ENCODE measurements at places on chromosomes 13 and 19.
A peak's percentile ranks its signal among the peaks of the same experiment; 100 is the strongest.

DNA sequence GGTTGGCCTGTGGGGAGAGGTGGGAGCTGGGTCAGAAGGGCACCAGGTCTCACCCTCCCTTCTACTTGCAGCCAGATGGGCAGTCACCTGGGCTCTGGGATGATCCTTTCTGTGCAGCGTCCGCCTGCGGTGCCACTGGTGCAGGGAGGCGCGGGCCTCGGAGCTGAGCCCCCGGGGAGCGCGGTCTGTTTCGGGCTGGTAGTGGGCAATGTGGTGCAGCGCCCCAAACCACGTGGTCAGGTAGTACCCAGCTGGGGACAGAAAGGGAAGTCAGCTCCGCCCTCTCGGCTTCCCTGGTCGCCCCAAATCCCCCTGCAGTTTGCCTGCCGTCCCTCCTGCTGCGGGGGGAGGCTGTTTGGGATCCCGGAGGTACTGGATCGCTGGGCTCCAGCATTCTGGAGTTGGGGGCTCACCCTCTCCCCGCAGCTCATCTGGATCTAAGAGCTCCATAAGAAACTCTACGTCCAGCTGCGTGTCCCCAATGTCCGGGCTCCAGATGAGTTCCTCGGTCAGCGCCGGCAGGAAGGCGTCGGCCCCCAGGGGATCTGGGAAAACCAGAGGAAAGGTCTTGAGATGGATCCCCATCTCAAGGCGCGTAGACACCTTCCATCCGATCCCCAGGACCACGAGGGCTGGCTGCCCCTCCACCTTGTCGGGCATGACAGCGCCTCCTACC lies 8.8 kb downstream of the RINL start:
- no peak for DNase-seq

DNA sequence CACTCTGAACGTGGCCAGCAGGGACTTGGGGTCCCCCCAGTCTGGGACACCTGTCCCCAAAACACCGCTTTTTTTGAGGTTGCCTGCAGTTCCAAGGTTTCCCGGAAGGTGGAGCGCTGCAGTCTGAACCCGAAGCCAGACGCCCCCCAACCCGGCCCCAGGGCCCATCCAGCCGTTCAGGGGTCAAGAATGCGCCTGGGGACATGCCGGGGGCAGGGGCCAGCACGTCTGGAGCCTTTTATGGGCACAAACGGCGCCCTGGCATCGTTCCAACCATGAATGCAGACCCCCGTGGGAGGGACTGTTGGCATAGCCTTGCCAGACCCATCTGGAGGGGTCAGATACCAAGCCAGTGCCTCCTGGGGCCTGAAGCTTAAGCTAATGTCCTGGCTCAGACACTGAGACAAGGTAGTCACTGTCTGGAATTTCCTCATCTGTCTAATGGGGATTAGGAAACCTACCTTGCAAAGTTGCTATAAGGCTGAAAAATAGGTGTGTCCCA lies 6.9 kb downstream of the S1PR5 start:
- DNase-seq, result peak; percentile 19

DNA sequence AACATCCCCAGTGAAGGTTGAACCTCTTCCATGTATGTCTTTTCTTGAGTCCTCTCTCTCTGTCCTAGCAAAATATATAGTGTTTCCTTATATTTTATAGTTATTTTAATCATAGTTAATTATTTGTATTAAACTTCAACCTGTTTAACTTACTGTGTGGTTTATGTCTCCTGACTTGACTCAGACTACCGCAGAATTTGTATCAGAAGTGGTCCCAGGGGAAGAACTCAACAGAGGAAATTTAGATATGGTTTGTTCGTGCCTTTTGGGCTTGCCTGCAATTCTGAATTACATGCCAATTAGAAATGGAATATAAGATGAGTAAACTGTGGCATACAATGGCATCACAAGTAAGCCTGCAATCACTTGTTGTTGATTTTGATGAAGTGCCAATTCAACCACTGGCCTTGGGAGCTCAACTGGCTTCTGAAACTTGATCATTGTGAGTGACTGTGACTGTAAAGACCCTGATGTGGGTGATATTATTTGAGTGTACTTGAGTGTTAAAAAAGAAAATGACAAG lies 1459.5 kb upstream of the PCDH20 start:
- no peak for DNase-seq

GRCh38 chr19:31332096-31332495 lies 17.1 kb downstream of the TSHZ3 start:
- peak; percentile 61 for DNase-seq

DNA sequence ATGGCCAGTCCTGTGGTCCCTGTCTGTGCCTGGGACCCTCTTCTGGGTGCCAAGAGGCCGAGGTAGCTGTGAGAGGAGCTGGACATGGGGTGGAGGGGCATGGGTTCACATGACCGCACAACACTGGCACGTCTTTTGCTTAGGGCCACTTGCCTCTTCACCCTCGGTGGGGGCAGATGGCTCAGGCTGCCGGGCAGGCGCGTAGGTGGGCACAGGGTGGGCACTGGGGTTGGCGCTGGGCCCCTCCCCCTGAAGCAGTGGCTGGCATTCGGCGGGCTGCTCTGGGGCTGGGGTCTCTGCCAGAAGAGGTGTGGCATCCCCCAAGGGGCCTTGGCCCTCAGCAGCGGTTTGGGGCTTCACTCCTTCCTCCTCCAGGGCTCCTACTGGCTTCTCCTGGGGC lies 8.4 kb downstream of the PALM3 start:
- no peak for DNase-seq

DNA sequence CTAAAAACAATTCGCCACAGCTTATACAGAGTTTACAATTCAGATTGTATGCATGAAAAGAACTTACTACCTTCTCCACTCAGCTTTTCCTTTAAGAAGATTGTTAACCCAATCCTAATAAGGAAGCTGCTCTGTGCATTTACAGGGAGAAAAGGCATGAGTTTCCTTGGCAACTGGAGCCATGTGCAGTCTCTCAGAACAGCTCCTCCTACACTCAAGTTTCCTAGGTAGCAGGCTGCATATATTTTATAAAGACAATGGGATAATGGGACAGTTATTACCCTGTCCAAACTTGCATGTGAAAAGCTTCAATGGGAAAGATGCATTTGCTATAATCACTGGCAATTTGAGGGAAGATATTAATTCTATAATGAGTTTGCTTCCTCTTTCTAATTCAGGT lies 125.5 kb upstream of the TRPC4 start:
- DNase-seq, result peak; percentile 60

GRCh38 chr13:28867564-28867963 lies 47.4 kb downstream of the MTUS2 start:
- DNase-seq, result no peak

- DNase-seq, result no peak
These were observed 1358.5 kb upstream of the PCDH9 start for GRCh38 chr13:68588623-68589022.

- no peak for DNase-seq
These were observed 112.1 kb downstream of the ZIC5 start for GRCh38 chr13:99859178-99860177.

GRCh38 chr19:51372649-51373504 lies at the start of gene NKG7:
NKG7 (minus strand) TSS chr19:51372654; CDS start chr19:51372535, 119 bp downstream.
- no peak for DNase-seq
